ENCODE measurements at places on chromosomes 16 and 17. TPM values are rescaled to one million over a fixed set of nuclear protein-coding genes. Genes with fewer than 3 reads are reported as not detected.

GRCh38 chr16:46573008-46573833 lies 48.0 kb downstream of the SHCBP1 start:
- no peak for DNase-seq

GRCh38 chr16:75733305-75734211 lies 7.3 kb upstream of the CPHXL start:
- no peak for DNase-seq

GRCh38 chr16:27829975-27830374 lies 233.5 kb downstream of the GSG1L start:
- no peak for DNase-seq

SPATA22 gene
- total RNA-seq: 0.72 TPM

XYLT1 gene
- total RNA-seq: 1.1 TPM

GRCh38 chr17:29442451-29442850 lies 52.3 kb downstream of the TAOK1 start:
- no peak for DNase-seq

GRCh38 chr16:23215435-23215834 lies 32.9 kb downstream of the SCNN1G start:
- no peak for DNase-seq

GRCh38 chr17:50934672-50935220 lies 68.6 kb upstream of the TOB1 start:
- DNase-seq: no peak

GRCh38 chr17:65953316-65954147 lies 238.4 kb downstream of the CEP112 start:
- DNase-seq: no peak

DNA sequence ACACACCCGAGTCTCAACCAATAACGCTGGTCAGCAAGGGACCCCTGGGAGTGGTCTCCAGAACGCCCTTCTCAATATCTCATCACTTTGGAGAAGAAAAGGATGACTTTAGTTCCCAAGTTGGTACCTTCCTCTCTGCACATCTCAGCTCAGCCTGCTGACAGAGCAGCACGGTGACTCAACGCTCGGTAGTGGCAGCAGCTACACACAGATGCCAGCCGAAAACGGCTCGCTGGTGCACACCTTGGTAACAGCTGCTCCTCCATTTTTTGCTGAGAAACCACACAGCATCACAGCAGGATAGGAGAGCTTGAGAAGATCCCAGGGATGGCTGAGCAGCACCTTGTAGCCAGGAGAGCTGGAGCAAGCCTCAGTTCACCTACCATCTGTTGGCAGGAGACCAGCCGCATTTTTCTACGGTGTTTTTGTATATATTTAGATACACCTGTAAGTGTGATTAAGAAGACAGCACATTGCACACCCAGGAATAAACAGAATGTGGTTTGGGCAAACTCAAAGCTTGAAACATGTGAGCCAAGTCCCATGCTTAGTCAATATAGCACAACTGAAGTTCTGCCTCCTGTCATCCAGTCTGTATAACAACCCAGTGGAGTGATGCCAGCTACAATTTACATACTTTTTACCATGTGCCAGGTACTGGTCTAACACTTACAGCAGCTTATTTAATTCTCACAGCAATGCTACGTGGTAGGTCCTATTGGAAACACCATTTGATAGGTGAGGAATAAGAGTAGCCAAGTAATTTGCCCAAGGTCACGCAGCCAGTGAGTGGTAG lies 83.8 kb upstream of the ERCC4 start:
- no peak for DNase-seq

- no peak for DNase-seq
Observed at GRCh38 chr17:37710344-37710886, 34.4 kb downstream of the HNF1B start.

DNA sequence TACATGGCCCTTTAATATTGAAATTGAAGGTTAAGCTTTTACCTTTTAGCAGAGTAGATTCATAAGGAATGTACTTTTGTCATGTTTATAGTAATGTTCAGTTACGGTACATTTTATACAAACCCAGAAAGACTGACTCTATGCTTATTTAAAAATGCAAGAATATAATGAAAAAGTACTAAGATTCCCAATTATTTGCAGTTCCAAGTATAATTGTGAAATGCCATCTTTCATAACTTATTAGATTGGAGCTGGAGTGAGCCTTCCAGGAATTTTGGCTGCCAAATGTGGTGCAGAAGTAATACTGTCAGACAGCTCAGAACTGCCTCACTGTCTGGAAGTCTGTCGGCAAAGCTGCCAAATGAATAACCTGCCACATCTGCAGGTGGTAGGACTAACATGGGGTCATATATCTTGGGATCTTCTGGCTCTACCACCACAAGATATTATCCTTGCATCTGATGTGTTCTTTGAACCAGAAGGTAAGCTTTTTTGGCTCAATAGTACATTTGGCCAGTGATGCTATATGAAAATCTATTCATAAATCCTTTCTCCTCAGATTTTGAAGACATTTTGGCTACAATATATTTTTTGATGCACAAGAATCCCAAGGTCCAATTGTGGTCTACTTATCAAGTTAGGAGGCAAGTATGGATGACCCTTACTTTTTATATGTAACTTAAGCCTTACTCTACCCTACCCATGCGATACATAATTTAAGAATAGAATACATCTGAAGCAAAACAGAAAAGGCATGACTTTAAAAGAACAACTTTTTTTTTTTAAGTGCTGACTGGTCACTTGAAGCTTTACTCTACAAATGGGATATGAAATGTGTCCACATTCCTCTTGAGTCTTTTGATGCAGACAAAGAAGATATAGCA lies 4.2 kb downstream of the SRSF2 start:
- DNase-seq: no peak

- no peak for DNase-seq
Observed at GRCh38 chr16:71711789-71712188, 12.7 kb downstream of the PHLPP2 start.

GRCh38 chr17:9016941-9017552 lies 4.3 kb upstream of the NTN1 start:
- no peak for DNase-seq

- DNase-seq: peak; percentile 76
Observed at GRCh38 chr17:16987830-16988601, 16.1 kb upstream of the TNFRSF13B start.

- no peak for DNase-seq
Observed at GRCh38 chr17:65755799-65756198, 194.4 kb upstream of the AXIN2 start.

GPR179 gene
- total RNA-seq: not detected

DNA sequence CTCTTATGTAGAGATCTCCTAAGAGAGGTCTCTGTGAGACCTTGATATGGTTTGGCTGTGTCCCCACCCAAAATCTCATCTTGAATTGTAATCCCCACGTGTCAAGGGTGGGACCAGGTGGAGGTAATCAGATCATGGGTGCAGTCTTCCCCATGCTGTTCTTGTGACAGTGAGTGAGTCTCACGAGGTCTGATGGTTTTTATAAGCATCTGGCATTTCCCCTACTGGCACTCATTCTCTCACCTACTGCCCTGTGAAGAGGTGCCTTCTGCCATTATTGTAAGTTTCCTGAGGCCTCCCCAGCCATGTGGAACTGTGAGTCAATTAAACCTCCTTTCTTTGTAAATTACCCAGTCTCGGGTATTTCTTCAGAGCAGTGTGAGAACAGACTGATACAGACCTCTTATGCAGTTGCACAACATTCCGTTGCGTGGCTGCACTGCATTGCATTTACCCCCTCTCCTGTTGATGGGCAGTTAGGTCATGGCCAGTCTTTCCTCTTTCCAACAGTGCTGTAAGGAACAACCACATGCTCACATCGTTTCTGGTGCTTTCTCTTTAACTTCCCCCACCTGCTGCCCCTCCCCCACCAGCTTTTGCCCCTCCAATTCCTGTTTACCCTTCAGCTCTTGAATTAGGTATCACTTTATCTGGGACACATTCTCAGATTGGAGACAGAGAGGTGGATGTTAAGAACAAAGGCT lies 43.6 kb upstream of the MED9 start:
- no peak for DNase-seq

- peak; percentile 30 for DNase-seq
Observed at GRCh38 chr16:84414789-84415326, 46.5 kb downstream of the ATP2C2 start.

DNA sequence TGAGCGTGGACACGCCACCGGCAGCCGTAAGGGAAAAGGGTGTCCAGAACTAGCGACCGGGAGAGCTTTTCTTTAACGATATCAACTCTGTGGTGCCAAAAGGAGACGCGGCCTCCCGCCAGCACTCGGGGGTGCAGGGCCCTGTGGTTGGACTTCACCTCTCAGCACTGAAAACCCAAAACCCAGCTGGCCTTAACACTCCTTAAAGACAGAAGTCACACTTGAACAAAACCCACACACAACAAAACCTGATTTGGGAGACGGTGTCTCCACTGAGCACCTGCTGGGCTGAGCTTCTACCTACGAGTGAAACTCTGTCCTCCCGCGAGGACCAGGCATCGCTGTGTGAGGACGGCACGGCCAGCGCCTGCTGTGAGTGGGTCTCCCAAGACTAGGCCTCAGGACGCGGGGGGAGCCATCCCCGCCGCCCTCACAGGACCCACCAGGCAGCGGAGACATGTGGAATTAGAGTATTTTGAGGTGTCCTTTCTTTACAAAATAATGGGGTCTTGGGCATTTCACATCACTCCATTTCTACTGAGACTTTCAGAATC lies 46.7 kb downstream of the WDR45B start:
- DNase-seq: no peak
